ENCODE measurements at places on chromosomes 5 and 9.

DNA sequence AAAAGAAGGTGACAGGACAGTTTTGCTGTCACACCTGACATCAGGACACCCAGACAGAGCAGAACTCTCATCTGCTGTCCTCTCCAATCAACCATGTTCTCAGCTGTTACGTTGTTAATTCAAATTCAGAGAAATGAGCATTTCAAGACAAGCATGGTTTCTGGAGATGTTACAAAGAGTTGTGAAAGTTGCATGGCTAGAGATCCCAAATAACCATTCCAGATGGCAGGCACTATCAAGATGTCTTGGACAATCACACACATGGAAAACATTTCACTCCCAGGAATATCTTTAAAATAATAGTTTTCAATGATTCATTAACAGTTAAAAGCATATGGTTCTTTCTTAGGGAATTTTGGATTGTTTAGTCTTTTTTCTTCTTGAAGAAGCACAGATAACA lies 533.1 kb downstream of the AGTPBP1 start:
- DNase-seq = no peak

DNA sequence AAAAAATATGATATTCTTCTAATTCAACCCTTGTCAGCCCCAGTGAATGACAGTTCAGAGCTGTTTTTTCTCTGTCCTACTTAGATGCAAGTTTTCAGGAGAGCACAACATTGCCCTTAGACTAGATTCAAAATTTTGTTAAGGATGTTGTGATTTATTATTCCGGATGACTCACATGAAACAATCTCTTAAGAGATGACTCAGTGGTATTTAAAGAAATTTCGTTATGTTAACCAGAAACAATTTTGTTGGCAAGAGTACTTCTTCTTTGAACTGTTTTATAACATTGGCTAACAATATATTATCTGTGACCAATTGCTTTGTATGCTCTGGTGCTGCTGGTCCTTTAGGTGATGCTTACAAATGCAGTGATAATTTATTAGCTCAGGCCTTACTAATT lies 132.0 kb downstream of the IZUMO3 start:
- no peak for DNase-seq

- DNase-seq = no peak
Observed at GRCh38 chr9:133499132-133499891, 20.4 kb upstream of the SLC2A6 start.

- DNase-seq = peak; percentile 62
Observed at GRCh38 chr5:38922199-38922598, 76.4 kb downstream of the OSMR start.

GRCh38 chr9:97990259-97990658 lies 7.1 kb downstream of the ANP32B start:
- DNase-seq = peak; percentile 89

DNA sequence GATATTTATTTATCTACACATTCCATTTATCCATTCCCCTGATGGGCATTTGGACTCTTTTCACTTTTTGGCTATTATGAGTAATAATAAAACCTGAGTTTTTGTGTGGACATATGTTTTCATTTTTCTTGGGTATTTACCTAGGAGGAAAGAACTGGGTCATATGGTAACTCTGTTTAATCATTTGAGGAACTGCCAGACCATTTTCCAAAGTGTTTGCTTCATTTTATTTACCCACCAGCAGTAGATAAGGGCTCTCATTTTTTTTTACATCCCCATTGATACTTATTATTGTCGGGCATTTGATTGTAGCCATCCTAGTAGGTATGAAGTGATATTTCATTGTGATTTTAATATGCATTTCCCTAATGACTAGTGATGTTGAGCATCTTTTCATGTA lies 7.7 kb upstream of the PTPDC1 start:
- no peak for DNase-seq

GRCh38 chr9:23258569-23258968 lies 567.5 kb downstream of the ELAVL2 start:
- no peak for DNase-seq

DNA sequence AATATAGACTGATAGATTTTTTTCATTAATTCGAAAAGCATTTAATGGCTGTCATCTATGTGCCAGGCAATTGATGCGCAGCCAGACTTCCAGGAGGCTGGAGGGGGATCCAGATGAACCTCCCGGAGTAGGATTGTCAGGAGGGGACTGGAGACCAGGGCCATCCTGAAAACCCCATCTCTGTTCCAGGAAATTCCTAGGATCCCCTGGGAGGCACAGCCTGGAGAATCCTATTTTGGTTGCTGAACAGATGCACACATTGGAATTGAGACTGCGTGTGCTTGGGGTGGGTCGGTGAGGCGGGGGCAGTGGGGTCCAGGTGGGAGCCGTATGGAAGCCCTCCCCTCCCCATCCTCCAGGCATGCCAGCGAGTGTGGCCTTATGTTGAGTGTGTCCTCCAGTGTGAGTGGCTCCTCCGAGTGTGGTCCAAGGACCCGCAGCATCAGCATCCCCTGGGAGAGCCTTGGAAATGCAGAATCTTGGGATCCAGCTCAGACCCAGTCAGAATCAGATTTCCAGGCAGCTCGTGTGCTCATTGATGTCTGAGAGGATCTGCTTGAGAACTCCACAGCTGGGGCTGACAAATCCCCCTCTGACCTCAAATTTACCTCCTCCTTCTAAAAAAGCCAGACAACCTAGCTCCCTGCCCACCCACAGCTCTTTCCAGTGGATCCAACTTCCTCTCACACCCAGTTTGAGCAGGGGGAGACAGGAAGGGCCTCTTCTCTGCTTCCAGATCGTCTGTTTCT lies 38.7 kb downstream of the ROPN1L start:
- DNase-seq = no peak

DNA sequence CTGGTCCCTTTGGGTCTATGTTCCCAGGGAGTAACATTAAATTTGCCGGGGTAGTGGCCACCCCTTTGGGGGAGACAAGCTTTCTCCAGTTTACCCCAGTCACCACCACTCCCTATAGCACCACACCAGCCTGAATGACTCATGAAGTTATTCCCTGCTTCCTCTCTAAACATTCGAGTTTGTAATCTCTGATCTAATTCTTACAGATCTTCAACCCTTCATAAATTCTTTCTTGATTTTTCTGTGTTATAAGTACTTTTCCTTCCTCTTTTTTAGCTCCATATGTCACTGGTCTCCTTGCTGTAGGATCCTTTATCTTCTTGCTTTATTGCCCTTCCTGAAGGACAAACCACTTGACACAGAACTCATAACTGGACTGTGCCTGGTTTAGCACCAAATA lies 55.6 kb downstream of the GNA14 start:
- no peak for DNase-seq

- DNase-seq = no peak
Observed at GRCh38 chr9:20630241-20630943, 8.1 kb upstream of the MLLT3 start.

- no peak for DNase-seq
Observed at GRCh38 chr9:99296291-99296951, 74.3 kb downstream of the SEC61B start.

GRCh38 chr9:77735494-77735893 lies 87.4 kb upstream of the GNA14 start:
- DNase-seq = peak; percentile 30

DNA sequence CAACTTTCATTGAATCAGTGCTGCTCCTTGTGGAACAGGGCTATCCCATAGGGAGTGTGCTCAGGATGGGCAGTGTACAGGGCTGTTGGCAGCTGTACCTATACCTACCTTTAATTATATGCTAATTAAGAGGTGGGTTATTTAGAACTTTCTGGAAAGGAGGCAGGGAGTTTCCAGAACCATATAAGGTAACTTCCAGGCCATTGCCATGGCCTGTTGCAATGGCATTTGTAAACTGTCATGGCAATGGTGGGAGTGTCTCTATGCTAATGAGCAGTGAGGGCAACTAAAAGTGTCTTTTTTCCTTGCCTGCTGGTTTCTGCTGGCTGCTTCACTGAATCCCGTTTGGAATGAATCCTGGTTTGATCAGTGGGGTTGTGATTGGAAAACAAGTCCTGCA lies 2.3 kb upstream of the ARHGAP26 start:
- no peak for DNase-seq

DNA sequence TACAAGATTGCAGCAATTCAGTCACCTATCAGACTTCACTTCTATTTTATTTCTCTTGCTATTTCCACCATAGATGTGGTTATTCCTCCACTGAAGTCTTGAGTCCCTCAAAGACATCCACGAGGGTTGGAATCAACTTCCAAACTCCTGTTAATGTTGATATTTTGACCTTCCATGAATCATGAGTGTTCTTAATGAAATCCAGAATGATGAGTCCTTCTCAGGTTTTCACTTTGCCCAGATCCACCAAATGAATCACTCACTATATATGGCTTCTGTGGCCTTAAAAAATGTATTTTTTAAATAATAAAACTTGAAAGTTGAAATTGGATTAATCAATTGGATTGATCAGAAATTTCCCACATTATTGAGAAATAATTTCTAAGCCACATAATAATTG lies 1821.0 kb downstream of the EFNA5 start:
- DNase-seq = no peak

- DNase-seq = peak; percentile 22
Observed at GRCh38 chr5:10201223-10201868, 48.3 kb downstream of the ATPSCKMT start.

DNA sequence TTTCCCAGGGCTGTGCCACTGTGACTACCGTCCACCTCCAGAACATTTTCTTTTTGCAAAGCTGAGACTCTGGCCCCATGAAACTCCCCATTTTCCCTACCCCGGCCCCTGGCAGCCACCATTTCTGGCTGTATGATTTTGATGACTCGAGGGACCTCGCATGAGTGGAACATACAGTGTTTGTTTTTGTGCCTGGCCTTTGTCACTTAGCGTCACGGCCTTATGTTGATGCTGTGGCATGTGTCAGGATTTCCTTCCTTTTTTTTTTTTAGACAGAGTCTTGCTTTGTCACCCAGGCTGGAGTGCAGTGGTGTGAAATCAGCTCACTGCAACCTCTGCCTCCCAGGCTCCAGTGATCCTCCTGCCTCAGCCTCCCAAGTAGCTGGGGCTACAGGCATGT lies 42.7 kb downstream of the ASS1 start:
- DNase-seq = no peak

DNA sequence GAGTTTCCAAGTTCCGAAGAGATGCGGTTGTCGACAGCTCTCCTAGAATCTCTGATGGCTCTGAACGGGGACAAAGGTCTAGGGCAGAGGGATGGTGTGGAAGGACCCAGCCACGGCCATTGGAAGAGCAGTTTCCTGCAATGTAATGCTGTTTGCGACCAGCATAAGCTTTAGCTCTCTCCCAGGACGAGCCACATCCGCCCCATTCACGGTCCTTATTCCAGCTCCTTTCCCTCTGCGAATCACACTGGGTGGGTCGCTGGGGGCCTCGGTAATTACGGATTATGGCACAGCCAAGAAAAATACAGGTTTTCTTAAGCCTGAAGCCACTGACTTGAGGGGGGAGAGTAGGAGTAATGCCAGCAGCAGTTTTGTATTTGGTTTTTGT lies 22.7 kb downstream of the ANXA2R start:
- peak; percentile 51 for DNase-seq

- DNase-seq = no peak
Observed at GRCh38 chr9:69079186-69079585, 43.6 kb downstream of the FXN start.

- DNase-seq = peak; percentile 30
Observed at GRCh38 chr9:128910906-128911305, 9.9 kb upstream of the PHYHD1 start.

DNA sequence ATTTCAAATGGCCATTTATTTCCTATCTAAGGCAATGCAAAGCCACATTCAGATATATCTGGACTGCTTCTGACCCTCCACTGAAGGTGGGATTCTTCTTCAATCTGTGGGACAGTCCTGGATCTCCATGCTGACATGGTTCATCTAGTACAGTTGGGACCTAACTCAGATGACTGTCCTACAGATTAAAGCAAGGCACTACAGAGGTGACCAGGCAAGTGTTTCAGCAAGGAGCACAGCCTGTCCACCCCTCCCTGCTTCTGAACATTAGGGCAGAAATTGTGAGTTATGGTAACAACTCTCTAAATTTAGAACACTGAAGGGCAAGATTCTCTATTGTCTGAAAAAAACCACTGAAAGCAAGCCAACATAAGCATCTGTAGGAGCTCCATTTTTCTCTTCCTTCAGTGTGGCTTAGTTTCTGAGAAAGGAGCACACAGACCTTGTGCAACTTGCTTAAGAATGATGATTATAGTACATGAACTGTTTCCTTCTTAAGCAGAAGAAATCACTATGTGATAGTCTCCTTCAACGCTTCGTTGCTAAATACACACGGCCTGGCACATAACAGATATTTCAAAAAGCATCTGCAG lies 62.9 kb upstream of the BARX1 start:
- no peak for DNase-seq

GRCh38 chr5:61831736-61832135 lies 474.3 kb upstream of the KIF2A start:
- DNase-seq = no peak

DNA sequence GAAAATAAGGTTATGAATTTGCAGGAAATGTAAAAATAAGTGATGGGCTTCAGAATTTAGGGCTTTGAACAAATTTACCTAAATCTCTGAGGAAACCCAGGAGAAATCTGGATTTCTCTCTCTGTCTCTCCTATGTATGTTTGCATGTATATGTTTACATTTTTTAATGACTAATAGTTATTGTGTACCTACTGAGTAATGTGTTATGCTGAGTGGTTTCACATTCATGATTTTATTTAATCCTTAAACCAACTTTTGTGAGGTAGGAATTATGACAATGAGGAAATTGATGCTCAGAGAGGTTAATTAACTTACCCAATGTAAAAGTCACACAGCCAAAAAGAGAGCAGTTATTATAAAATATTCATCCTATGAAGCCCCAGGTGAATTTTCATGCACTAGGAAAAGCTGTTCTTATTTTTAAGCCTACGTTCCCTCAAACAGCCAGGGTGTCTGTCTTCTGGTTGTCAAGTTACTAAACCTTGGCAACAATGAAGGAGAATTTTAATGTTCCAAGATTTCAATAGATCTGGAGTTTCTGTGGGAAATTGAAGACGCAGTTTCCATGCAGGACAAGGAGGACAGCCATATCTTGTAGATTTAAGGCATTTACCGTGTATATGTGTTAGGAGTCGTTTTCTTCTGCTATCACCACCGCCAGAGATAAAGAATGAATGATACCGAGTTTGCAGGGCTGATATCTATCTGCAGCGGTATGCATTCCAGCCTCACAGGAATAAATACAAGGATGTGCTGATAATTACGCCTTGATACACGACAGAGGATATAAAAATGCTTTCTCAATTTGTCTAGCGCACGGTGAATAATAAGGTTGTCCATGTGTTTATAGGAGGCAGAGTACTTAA lies 484.8 kb downstream of the ZSWIM6 start:
- DNase-seq = no peak

DNA sequence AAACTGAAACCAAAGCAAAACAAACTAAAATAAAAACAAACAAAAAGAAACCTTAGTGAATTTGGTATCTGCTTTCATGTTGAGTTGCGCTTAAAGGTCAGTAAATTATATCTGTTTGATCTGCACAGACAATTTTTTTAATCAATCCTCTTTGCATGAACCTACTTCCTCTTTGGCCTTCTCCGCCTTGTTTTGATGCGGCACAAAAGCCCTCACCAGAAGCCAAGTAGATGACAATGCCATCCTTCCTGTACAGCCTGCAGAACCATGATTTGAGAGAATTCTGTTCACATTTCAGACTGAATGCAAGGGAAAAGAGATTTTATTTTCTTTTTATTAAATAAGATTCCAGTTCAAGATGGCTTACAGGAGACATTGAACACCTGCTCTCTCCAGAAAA lies 473.6 kb upstream of the FTMT start:
- no peak for DNase-seq

- DNase-seq = no peak
Observed at GRCh38 chr9:104456831-104457230, 47.2 kb upstream of the OR13F1 start.
